ENCODE measurements at places on chromosomes 5 and 9. TPM values are rescaled to one million over a fixed set of nuclear protein-coding genes. Genes with fewer than 3 reads are reported as not detected.

GFPT2 gene
- total RNA-seq = 11.4 TPM

OLFM1 gene
- total RNA-seq = 77.8 TPM

CTXN3 gene
- 1.1 TPM for total RNA-seq

TRIM7 gene
- total RNA-seq = 0.78 TPM

GRCh38 chr9:14180960-14181537 is 132.9 kb downstream of the NFIB start:
- no peak for DNase-seq

- DNase-seq = no peak
Measured at GRCh38 chr5:119274767-119275130, 81.1 kb upstream of the TNFAIP8 start.

DNA sequence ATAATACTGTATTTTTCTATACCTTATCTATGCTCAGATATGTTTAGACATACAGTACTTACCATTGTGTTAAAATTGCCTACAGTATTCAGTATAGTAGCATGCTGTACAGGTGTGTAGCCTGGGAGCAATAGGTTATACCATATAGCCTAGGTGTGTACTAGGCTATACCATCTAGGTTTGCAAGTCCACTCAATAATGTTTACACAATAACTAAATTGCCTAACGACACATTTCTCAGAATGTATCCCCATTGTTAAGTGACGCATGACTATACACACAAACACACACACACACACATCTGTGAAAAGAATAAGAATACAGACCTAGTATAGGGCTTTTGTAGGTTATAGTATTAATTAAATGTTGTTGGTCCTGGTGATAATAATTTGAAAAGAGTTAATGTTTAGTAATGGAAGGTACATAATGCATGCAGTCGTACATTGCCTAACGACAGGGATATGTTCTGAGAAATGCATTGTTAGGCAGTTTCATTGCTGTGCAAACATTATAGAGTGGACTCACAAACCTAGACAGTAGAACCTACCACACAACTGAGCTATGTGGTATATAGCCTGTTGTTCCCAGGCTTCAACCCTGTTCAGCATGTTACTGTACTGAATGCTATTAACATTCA is 13.6 kb downstream of the TDRD7 start:
- DNase-seq = no peak

GRCh38 chr9:20945269-20945668 is 86.2 kb downstream of the HACD4 start:
- DNase-seq = no peak

- no peak for DNase-seq
Measured at GRCh38 chr5:113242481-113243348, 192.1 kb downstream of the TSSK1B start.

DNA sequence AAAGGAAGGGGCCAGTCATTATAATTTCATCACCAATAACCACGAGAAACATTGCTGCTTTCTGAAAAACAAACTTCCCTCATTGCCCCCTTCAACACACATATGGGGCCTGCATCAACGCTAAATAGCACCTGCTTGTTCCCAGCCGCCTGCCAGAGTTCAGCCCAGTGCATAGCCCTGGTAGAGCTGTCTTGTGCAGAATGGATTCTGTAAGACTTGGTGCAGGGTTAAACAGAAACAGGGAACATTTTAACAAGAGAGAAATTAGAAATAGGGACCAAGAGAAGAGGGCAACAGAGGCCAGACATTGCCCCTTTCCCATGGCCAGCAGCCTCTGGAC is 56.7 kb downstream of the UBE2QL1 start:
- no peak for DNase-seq

- no peak for DNase-seq
Measured at GRCh38 chr5:78565395-78565794, 83.2 kb downstream of the LHFPL2 start.

DNA sequence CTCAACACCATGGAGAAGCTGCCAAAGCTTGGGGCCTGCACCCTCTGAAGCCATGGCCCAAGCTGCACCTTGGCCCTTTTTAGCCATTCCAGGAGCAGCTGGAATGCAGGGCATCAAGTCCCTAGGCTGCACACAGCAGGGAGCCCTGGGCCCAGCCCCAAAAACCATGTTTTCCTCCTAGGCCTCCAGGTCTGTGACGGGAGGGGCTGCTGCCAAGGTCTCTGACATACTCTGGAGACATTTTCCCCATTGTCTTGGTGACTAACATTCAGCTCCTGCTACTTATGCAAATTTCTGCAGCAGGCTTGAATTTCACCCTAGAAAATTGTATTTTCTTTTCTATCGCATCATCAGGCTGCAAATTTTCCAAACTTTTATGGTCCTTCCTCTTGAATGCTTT is 64.6 kb downstream of the ELOVL7 start:
- DNase-seq = no peak

GRCh38 chr5:40797273-40798011 is 732 bp downstream of the PRKAA1 start:
- DNase-seq = peak; percentile 55

GRCh38 chr5:73851471-73852181 is 225.6 kb downstream of the ARHGEF28 start:
- no peak for DNase-seq

- DNase-seq = no peak
Measured at GRCh38 chr5:141077826-141078225, 16.6 kb upstream of the PCDHB2 start.

DNA sequence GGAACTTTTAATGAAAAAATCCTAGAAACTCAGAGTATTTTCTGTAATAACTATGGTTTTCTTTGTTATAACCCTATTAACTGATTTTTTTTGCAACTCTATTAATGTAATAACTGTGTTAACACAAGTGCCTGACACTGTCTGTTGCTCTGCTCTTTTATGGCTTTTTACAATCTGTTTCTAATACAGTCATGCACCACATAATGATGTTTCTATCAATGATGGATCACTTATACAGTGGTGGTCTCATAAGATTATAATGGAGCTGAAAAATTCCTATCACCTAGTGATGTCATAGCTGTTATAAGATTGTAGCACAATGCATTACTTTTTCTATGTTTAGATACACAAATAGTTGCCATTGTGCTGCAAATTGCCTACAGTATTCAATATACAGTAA is 123.1 kb upstream of the SV2C start:
- DNase-seq = no peak

Measured in occipital lobe (tissue), 3 donors.